ENCODE measurements at places on chromosomes 3 and 15.

- no peak for DNase-seq
These were observed 32.6 kb downstream of the TLE3 start for GRCh38 chr15:70065006-70065722.

DNA sequence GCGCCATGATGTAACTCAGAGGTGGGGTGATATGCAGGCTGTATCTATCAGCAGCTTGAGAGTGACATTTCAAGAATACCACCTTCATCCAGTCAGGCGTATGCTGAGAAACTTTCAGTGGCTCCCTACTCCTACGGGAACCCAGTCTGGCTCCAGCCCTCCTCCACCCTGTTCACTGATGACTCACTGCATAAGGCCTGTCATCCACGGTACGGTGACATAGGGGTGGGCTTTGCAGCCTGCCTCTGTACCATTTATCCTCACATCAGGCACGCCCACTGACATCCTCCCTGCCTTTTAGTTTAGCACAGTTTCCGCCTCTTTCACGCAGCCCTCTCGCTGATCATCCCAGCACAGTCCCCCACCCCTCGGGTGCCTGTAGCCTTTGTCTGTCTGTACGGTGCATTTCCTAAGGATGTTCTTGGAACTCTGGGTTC, 11.7 kb downstream of the PXYLP1 start:
- peak; percentile 81 for DNase-seq

DNA sequence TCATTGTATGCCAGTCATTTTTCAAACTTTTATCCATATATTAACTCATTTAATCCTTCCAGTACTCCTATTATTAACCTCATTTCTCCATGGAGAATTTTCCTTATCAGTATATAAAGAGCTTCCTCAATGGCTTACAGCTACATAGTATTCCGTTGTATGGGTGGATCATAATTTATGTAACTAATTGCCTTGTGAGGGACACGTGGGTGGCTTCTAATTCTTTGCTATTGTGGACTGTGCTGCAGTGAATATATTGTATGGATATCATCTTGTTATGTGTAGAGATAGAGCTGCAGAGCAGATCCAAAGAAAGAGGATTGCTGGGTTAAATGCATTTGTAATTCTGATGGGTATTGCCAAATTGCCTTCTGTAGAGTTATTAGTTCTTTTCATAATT, 25.2 kb downstream of the PML start:
- no peak for DNase-seq

DNA sequence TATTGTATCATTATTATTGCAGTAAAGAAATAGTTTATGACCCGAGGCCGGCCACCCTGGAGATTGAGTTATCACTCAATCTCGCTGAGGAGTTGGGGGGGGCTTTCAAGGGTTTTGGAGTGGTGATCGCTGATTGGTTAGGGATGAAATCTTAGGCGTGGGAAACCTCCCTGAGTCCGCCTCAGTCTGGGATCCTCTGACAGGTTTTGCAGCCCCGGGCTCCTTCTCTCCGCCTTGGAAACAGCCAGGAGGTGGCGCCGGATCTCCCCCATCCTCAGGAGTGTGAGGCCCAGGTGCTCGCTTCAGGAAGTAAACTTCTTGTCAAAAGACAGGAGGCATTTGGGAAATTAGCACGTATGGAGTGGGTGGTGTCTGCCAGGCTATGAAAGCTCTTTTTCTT, 41.1 kb upstream of the SEC61A1 start:
- DNase-seq, result peak; percentile 3

DNA sequence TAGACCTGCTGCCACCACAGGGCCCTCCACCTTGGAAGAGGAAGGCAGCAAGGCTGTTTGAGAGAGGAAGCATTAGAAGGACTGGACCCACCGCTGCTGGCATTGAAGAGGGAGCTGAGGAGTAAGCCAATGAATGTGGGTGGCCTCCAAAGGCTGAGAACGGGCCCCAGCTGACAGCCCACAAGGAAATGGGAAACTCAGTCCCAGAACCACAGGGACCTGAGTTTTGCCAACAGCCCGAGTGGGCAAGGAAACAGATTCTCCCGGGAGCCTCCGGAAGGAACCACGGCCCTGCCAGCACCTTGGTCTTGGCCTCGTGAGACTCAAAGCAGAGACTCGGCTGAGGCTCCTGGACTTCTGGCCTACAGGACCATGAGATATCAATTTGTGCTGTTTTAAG, 95.4 kb upstream of the SNRPA1 start:
- DNase-seq, result no peak

GRCh38 chr3:47533481-47533880, 20.0 kb upstream of the ELP6 start:
- DNase-seq, result no peak

DNA sequence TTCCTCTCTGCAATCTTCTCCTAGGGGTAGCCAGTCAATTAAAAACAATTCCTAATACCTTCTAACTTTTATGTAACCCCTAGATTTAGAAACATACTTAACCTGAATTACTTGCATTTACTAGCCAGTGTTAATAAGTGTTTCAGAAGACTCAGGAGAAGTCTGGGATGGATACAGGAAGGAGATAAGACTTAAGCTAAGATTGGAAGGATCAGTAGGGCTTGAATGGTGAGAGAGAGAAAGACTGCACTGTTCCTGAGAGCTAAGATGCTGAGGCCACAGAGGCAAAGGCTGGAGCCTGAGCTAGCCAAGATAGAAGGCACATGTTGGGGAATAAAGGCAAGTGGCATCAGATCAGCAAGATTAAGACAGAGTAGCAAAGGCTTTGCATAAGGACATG, 30.1 kb upstream of the CADPS start:
- DNase-seq, result no peak

DNA sequence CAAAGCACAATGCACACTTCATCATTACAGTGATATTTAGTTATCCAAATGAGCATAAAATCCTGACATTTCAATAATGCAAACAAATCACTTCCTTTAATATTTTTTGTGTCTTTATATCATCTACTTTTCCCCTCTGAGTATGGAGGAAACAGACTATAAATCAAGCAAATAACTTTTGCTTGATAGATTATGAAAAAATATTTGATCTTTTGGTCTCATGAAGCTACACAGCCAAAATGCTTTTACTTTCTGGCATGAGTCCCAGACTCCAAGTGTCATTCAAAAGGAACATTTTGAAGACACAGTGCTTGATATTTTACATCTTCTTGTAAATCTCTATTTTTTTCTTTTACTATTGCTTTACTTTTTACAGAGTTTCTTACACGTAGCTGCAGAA, 215.3 kb upstream of the ROBO1 start:
- no peak for DNase-seq

GRCh38 chr3:16449369-16449768, 64.1 kb downstream of the RFTN1 start:
- DNase-seq, result no peak

DNA sequence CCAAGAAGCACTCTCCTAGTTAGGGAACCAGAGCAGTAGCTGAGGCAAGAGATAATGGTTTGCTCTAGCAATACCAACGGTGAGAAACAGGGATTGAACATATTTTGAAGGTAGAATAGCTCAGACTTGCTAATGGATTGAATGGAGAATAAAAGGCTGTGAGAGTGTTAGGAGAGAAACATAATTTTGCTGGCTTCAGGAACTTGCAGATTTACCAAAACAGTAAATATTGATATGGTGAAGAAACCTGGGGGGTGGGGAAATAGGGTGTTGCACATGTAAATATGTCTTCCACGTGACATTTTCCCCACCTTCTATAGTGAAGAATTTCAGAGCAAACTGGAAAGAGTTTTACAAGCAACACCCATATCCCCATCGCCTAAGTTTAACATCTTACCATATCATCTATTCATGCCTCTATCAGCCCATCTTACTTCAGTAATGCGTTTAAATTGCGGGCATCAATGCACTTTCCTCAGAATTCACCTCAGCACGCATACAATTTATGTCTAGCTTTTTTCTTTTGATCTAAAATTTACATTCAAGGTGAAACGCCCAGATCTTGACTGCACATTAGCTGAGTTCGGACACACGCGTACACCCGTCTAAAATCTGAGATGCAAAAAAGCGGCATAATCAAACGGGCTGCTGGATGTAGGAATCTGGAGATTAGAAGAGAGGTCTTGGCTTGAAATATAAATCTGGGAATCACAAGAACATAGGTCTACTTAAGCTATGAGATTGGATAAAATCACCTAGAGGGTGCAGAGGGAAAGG, 891 bp upstream of the NR1D2 start:
- DNase-seq, result no peak

DNA sequence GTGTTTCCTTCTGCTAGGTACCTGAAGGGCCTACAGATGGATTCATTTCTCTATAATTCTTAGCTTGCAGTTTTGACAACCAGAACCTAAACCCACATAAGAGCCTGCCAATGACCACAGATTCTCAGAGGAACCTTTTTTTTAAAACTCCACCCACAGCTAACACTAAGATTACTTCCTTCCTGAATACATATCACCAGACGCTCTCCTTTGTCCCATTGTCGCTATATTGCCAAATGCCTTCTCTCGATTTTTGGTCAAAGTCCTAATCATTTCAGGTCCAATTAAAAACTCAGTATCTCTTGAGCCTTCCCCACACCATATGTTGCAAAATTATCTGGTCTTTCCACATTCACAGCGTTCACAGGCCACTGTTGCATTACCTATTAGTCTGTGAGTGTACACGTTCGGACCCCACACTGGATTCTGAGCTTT, 12.4 kb downstream of the ZNF710 start:
- DNase-seq, result no peak

DNA sequence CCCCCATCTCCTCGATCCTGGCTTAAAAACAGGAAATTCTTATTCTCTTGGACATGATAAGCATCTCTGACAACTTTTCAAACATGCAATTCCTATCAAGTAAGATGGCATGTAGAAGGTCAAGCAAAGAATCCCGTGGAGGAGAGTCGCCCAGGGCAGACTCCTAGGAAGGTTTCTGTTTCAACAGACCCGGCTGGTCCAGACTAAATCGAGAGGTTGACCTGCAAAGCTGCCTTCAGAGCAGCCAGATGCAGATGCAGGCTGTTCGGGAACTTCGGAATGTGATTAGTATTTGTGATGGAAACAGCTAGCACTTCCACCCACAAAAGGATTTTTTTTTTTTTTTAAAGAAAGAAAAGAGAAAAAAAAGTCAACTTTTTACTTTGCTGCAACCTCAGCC, 216.8 kb downstream of the NR1D2 start:
- DNase-seq, result no peak

- DNase-seq, result no peak
These were observed 108.7 kb downstream of the P2RY1 start for GRCh38 chr3:152943645-152944044.

- no peak for DNase-seq
These were observed 58.7 kb upstream of the FNDC3B start for GRCh38 chr3:171980578-171981270.

DNA sequence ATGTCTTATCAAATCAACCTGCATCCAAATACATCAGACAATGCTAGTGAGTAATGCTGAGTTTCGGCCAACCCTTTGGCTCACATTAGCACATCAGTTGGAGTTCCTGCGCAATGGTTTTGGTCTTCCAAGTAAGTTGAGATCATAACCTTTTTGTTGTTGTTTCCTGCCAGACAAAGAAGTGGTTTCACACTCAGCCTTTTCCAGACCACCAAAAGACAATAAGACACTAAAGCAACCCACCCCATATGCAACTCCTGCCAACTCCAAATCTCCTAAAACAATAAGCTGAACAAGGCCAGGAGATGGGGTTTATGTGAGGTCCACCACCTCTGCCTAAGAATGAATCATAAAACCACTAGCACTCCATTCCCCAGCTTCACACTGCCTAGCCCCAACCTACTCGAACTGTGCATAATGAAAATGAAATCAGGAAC, 177.0 kb downstream of the ERC2 start:
- no peak for DNase-seq

- no peak for DNase-seq
These were observed 31.4 kb downstream of the NPTN start for GRCh38 chr15:73601451-73602445.

DNA sequence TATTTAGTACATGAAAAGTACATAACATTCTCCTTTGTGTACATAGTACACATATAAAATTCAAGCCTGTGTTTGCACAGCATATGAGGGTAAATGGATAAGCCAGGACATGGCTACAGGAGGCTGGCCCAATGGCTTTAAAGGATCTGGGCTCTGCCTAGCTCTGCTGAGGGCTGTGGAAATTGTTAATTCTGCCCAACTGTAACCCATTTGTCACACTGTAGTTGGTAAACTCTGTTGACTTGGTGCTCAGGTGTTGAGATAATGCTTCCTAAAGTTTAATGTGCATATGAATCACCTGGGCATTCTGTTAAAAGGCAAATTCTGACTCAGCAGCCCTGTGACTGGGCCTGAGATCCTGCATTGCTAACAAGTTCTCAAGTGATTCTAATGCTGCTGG, 196.5 kb upstream of the ZPLD1 start:
- DNase-seq, result no peak

DNA sequence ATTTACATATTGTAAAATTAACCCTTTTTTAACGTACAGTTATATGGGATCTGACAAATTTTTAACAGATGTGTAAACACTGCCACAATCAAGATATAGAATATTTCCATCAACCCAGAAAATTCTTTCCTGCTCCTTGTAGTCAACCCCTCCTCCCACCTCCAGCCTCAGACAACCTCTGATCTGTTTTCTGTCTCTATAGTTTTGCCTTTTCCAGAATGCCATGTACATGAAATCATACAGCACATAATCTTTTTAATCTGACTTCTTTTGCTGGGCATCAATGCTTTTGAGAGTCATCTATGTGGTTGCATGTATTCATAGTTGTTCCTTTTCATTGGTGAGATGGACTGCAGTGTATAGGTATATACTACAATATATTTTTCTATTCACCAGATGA, 153.0 kb downstream of the SMAD6 start:
- DNase-seq, result no peak

- no peak for DNase-seq
These were observed 43.8 kb downstream of the DCP1A start for GRCh38 chr3:53303549-53303948.

Measured in activated naive CD8-positive, alpha-beta T cell treated with anti-CD3 and anti-CD28 coated beads for 36 hours (primary cell).